ENCODE measurements at places on chromosomes 7 and 10. TPM values are rescaled to one million over a fixed set of nuclear protein-coding genes. Genes with fewer than 3 reads are reported as not detected.
A peak's percentile ranks its signal among the peaks of the same experiment; 100 is the strongest.

The CPA2 gene
- total RNA-seq = not detected

The INMT gene
- total RNA-seq = not detected

The CHN2 gene
- 7.7 TPM for total RNA-seq

GRCh38 chr7:34718867-34719266 is 60.8 kb downstream of the NPSR1 start:
- peaks cover 19% of the 10 kb centered on the region for H3K27me3 ChIP-seq
- H3K36me3 ChIP-seq = no peaks in the 10 kb centered on the region
- no peak overlapping the region for H3K4me3 ChIP-seq
- H3K4me1 ChIP-seq = no peaks in the 10 kb centered on the region
- DNase-seq = no peak

- H3K27ac ChIP-seq = no peak overlapping the region
- peaks cover 25% of the 10 kb centered on the region for H3K36me3 ChIP-seq
- H3K4me3 ChIP-seq = no peak overlapping the region
- no peak for DNase-seq
- H3K27me3 ChIP-seq = no peaks in the 10 kb centered on the region
Measured at GRCh38 chr7:65971021-65971420, 11.0 kb downstream of the GUSB start.

- no peak for DNase-seq
- peaks cover 33% of the 10 kb centered on the region for H3K36me3 ChIP-seq
- H3K27ac ChIP-seq = no peak overlapping the region
Measured at GRCh38 chr7:157234271-157234670, 95.5 kb downstream of the UBE3C start.

DNA sequence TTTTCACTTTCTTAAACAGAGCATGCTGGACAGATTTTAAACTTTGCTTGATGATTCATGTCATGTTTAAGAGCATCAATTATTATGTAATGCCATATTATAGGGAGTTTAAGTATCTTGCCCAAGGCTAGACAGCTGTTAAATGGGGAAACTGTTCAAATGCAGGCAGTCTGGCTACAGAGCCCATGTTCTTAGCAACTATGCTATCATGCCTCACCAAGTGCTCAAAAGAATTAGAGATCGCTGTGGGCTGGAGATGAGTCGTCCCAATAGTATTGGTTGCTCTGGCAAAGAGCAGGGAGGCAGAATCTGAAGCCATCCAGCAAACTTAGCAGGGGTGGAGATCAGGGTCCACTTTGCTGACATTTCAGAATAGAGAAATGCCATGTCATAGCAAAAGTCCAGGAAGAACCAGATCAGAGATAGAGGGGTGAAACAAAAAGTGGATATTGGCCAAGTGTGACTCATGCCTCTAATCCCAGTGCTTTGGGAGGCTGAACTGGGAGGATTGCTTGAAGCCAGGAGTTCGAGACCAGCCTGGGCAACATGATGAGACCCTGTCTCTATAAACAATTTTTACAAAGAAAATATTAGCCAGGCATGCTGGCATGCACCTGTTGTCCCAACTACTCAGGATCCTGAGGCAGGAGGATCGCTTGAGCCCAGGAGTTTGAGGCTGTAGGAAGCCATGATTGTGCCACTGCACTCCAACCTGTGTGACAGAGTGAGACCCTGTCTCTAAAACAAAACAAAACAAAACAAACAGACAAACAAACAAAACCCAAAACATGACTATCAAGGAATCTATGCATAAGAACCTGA is 57.8 kb downstream of the BAMBI start:
- DNase-seq = peak; percentile 96
- no peaks in the 10 kb centered on the region for H3K36me3 ChIP-seq
- no peaks in the 10 kb centered on the region for H3K4me1 ChIP-seq
- peak overlapping the region; percentile 49 for H3K27ac ChIP-seq
- no peak overlapping the region for H3K4me3 ChIP-seq

- H3K27ac ChIP-seq = peak overlapping the region; percentile 94
- no peaks in the 10 kb centered on the region for H3K36me3 ChIP-seq
- no peaks in the 10 kb centered on the region for H3K27me3 ChIP-seq
- peaks cover 51% of the 10 kb centered on the region for H3K4me1 ChIP-seq
- peak overlapping the region; percentile 48 for H3K4me3 ChIP-seq
Measured at GRCh38 chr7:29606287-29606721, 42.7 kb downstream of the PRR15 start.

DNA sequence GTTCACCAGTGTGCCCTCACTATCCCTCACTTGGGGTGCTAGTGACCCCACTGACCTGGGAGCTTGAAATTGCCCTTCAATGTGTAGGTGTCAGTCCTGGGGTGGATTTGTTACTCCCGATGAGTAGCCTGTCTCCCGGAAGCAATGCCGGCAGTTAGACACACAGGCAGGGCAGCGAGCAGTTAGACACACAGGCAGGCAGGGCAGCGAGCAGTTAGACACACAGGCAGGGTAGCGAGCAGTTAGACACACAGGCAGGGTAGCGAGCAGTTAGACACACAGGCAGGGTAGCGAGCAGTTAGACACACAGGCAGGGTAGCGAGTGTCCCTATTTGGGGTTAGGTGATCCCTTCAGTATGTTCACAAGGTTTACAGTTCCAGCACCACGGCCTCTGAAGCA is 44.0 kb downstream of the VWA2 start:
- H3K27ac ChIP-seq = no peak overlapping the region
- no peaks in the 10 kb centered on the region for H3K36me3 ChIP-seq
- H3K27me3 ChIP-seq = no peaks in the 10 kb centered on the region
- H3K4me3 ChIP-seq = no peak overlapping the region
- DNase-seq = no peak

GRCh38 chr10:5789626-5790025 is 23.6 kb downstream of the GDI2 start:
- no peaks in the 10 kb centered on the region for H3K27me3 ChIP-seq
- H3K4me3 ChIP-seq = no peak overlapping the region
- no peak overlapping the region for H3K27ac ChIP-seq
- H3K36me3 ChIP-seq = peaks cover 31% of the 10 kb centered on the region

DNA sequence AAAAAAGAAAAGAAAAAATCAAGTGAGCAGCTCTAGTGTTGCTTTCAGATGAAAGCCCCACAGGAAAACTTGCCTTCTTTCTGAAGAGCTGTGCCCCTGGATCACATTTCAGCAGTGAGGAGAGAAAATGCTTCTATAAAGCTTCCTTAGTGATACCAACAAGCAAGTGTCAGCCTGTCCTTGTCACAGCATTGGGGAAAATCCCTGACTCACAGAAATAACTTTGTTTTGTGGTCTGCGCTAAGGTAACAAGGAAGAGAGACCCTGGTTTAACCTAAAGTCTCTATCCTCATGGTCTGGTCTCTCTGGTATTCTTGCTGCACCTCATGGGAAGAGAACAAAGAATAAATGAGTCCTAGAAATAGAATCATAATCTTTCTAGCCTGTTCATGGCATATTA is 885.2 kb upstream of the SORCS1 start:
- no peaks in the 10 kb centered on the region for H3K36me3 ChIP-seq
- no peak for DNase-seq
- H3K27ac ChIP-seq = no peak overlapping the region

DNA sequence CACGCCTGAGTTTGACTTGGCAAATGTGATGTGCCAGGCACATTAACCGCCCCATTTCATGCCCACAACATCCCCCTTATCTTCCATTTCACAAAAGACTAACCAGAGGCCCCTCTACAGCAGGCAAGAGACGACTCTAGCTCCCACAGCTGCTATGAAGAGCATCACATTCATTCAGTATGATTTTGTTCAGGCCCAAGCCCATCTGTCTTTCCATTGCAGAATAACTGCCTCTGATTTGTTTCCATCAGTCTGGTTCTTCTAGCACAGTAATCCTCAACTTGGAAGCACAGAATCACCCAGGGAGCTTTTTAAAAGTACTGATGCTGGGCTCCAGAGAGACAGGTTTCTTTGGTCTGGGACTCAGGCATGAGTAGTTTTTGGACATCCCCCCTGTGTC is 169.7 kb downstream of the NEURL1 start:
- H3K27ac ChIP-seq = no peak overlapping the region
- H3K36me3 ChIP-seq = no peaks in the 10 kb centered on the region
- DNase-seq = no peak

GRCh38 chr7:50308532-50309385 is 4.2 kb downstream of the IKZF1 start:
- peaks cover 91% of the 10 kb centered on the region for H3K27me3 ChIP-seq
- no peaks in the 10 kb centered on the region for H3K36me3 ChIP-seq
- no peak overlapping the region for H3K27ac ChIP-seq
- H3K4me3 ChIP-seq = no peak overlapping the region
- no peaks in the 10 kb centered on the region for H3K4me1 ChIP-seq
- no peak for DNase-seq

GRCh38 chr7:22561895-22562593 is 62.1 kb upstream of the STEAP1B start:
- no peak overlapping the region for H3K4me3 ChIP-seq
- H3K4me1 ChIP-seq = peaks cover 70% of the 10 kb centered on the region
- peak overlapping the region; percentile 95 for H3K27ac ChIP-seq
- no peaks in the 10 kb centered on the region for H3K36me3 ChIP-seq
- no peaks in the 10 kb centered on the region for H3K27me3 ChIP-seq

DNA sequence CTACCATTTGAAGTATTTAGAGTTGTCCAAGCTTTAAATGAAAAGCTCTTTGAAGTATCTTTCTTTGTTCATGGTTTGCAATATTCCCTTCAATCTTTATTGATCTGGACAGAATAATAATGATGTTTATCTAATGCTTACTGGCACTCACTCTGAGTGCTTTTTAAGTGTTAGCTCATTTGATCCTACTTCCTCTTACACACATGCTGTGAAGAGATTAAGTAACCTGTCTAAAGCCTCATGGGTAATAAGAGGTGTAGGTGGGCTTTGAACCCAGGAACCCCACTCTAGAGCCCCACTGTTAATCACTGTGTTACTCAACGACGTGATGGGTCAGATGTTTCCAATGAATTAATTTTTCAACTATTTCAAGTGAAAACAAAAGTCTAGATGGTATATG is 31.1 kb upstream of the ADD3 start:
- H3K4me3 ChIP-seq = no peak overlapping the region
- DNase-seq = no peak
- no peaks in the 10 kb centered on the region for H3K4me1 ChIP-seq
- H3K27ac ChIP-seq = no peak overlapping the region
- H3K36me3 ChIP-seq = no peaks in the 10 kb centered on the region
- H3K27me3 ChIP-seq = no peaks in the 10 kb centered on the region

DNA sequence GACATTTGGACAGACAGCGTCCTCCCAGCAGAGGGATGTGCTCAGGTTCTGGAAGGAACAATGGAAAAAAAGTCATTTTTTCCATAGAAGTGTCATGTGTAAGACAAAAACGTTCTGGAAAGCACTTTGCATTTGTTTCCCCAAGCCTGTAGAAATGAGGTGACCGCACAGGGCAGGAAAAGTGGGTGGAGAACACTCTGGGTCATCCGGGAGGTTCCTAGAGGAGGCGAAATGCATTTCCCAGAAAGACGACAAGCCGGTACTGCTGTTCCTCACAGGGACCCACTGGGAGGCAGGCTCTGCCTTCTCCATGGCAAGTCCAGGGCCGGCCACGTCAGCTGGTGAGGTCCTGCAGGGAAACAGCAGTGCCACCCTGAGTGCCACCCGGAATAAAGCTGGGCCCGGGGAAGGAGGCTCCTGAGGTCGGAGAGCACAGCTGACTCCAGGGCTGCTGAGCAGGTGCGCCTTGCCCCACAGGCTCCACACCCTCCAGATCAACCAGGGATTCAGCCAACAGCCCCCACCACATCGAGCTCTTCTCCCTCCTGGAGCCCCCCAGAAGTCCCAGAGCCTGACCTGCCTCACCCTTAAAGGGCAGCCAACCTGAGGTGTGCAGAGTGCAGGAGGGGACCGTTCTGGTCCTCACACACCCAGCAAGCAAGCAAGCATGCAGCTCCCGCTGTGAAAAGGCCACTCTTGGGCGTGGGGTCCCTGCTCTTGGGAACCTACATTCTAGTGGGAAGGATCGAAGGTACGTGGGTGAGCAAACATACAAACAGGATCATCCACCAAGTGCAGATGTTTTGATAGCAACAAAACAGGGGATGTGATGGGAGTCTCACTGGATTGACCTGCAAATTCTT is 28.8 kb upstream of the INPP5A start:
- no peaks in the 10 kb centered on the region for H3K36me3 ChIP-seq
- no peak overlapping the region for H3K27ac ChIP-seq
- no peaks in the 10 kb centered on the region for H3K27me3 ChIP-seq

GRCh38 chr7:16205466-16205865 is 215.9 kb downstream of the CRPPA start:
- H3K4me1 ChIP-seq = peaks cover 8% of the 10 kb centered on the region
- no peak for DNase-seq
- no peak overlapping the region for H3K27ac ChIP-seq
- no peak overlapping the region for H3K4me3 ChIP-seq
- no peaks in the 10 kb centered on the region for H3K36me3 ChIP-seq
